IMR-90 (cell line): ENCODE measurements at places on chromosomes 16 and 17.
A peak's percentile ranks its signal among the peaks of the same experiment; 100 is the strongest.

GRCh38 chr17:7704601-7705268 is at the start of gene EFNB3:
EFNB3 (plus strand) TSS chr17:7705202; CDS start chr17:7705599, 397 bp downstream.
- DNase-seq, result no peak

DNA sequence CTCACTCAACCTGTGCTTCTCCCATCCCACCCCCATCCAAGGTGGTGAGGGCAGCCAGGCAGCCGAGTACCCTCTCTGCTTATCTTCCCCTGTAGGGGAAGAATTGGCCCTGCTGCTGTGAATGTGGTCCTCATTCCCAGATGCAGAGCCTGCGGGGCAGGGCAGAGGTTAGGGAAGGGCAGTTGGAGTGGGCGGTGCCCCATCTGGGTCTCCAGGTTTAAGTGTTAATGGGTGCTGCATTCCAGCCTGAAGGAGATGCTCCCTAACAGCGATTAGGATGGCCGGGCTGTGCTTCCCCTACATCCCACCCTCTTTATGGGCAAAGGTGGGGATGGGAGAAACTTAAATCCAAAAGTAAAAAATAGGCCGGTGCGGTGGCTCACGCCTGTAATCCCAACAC is 12.1 kb downstream of the TMEM95 start:
- no peak for DNase-seq

- no peak for DNase-seq
Observed at GRCh38 chr17:11028349-11028748, 190.5 kb upstream of the PIRT start.

DNA sequence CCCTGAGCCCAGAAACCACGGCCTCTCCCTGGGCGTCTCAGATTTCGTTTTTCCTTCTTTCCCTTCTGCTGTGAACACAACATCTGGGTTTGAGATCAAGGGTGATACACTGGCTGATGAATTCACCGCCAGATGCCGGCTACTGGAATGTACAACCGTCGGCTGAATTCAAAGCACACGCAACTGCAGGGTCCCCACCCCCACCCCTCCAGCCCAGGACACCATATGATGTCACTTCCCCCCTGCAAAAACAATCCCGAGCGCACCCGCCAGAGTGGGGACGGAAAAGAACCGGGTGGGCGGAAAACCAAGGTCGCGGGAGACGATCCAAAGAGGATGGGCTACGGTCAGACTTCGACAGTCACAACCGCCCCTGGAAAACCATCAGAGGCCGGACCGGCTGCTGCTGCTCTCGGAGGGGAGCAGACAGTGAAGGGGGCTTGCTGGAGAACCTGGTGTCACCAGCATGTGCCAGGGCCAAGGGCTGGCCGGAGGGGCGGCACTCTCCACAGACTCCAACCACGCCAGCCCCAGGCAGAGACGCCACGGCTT is 23.3 kb downstream of the CEP295NL start:
- DNase-seq, result peak; percentile 98

- DNase-seq, result no peak
Observed at GRCh38 chr16:85209526-85210121, 97.4 kb upstream of the CIBAR2 start.

- peak; percentile 83 for DNase-seq
Observed at GRCh38 chr17:60142872-60143499, 6.8 kb upstream of the CA4 start.

GRCh38 chr17:68134731-68135130 is 99.2 kb downstream of the KPNA2 start:
- DNase-seq, result no peak

DNA sequence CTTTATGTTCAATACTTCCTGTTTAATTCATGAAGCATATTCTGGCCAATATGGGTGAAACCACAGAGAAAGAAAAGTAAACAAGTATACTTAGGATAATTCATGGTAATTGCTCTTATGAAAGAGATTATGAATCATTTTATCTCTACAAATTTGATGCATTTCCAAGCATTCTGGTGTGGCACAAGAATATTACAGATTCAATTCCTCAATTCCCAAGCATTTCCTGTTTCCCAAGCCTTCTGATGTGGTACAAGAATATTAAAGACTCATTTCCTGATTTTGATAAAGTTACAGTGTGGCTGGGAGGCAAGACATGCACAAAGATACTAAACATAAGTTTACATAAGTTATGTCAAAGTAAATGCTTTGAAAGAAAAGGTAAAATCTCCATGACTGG is 126.1 kb upstream of the NUDT7 start:
- peak; percentile 1 for DNase-seq

GRCh38 chr16:10681310-10682308 is 13.1 kb downstream of the TEKT5 start:
- no peak for DNase-seq

DNA sequence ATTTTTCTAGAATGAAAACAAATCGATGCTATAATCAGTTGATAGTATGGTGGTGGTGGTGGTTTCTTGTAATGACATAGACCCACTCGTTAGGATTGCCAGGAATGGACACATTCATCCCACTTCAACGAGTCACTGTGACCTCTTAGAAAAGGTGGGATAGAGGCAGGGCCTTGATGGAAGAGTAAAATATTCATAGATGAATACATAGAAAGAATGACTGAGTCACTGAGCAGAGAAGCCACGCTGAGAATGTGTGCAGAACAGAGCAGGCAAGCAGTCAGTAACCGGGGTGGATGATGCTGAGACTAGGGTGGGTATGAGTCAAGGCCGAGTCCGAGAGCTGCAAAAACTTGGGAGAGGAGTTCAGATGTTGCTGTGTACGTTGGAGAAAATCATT is 129.9 kb downstream of the PITPNC1 start:
- DNase-seq, result peak; percentile 95

- no peak for DNase-seq
Observed at GRCh38 chr17:52419229-52419641, 260.7 kb upstream of the CA10 start.

GRCh38 chr17:16988749-16989229 is 16.9 kb upstream of the TNFRSF13B start:
- no peak for DNase-seq
